ENCODE measurements at places on chromosomes 3 and 15. TPM values are rescaled to one million over a fixed set of nuclear protein-coding genes. Genes with fewer than 3 reads are reported as not detected.

DNA sequence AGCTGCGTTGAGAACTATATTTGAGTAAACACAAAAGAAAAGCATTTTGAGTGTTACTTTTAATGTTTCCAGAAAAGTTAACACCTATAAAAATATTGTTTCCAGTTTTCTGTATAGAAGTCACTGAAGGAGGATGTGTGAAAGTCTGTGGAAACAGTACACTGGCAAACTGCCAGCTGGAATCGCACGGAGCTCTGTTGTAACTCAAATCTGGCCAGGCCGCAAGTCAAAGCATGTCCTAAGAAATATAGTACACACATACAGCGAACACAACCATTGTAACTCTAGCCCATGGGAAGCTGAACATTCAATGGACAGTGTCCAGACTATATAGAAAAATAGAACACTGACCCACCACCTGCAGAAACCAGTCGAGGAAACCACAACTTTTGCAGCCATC lies 657.2 kb downstream of the FHIT start:
- peak; percentile 86 for DNase-seq

DNA sequence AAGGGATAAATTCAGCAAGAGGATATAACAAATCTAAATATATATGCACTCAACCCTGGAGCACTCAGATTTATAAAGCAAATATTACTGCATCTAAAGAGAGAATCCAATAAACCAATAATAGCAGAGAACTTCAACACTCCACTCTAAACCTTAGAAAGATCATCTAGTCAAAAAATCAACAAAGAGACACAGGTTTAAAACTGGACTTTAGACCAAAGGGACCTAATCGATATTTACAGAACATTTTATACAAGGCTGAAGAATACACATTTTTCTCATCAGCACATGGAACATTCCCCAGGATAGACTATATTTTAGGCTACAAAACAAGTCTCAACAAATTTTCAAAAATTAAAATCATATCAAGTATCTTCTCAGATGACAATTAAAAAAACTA lies 379.0 kb downstream of the GBE1 start:
- DNase-seq = no peak

DNA sequence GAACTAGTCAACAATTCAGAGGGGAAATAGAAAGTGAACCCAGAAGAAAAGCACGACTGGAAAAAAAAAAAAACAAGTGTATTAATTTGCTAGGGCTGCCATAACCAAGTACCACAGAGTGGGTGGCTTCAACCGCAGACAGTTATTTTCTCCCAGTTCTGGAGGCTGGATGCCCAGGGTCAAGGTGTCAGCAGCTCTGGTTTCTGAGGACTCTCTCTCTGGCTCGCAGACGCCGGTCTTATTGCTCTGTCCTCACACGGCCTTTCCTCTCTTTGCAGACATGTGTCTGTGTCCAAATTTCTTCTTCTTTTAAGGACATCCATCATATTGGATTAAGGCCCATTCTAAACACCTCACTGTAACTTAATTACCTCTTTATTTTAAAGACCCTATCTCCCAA lies 291.8 kb downstream of the XXYLT1 start:
- DNase-seq = no peak

The PTH1R gene
- total RNA-seq = 0.33 TPM

DNA sequence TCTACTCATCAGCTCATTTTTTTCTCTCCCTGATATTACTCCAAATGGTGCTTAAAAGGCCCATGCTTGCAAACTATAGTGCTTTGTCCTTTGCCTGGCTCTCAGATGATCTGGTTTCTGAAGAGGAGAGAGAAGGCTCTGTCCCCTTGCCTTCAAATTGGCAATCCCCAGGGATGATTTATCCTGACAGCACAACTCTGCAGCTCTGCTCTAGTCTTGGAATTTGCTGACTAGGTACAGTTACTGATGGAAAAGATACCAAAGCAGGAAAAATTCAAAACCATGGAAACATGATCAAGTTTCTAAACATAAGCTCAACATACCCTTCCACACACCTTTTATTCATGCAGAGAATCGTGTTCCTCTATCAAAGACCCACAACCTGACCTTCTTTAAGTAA lies 106.7 kb upstream of the CADPS start:
- no peak for DNase-seq

Measured in mammary epithelial cell (primary cell).